ENCODE measurements at places on chromosomes 3 and 15.
A peak's percentile ranks its signal among the peaks of the same experiment; 100 is the strongest.

- H3K27ac ChIP-seq: no peak overlapping the region
- DNase-seq: no peak
- no peaks in the 10 kb centered on the region for H3K27me3 ChIP-seq
- H3K4me1 ChIP-seq: no peaks in the 10 kb centered on the region
- no peaks in the 10 kb centered on the region for H3K36me3 ChIP-seq
These were observed 552.9 kb upstream of the SUCLG2 start for GRCh38 chr3:68207327-68207726.

DNA sequence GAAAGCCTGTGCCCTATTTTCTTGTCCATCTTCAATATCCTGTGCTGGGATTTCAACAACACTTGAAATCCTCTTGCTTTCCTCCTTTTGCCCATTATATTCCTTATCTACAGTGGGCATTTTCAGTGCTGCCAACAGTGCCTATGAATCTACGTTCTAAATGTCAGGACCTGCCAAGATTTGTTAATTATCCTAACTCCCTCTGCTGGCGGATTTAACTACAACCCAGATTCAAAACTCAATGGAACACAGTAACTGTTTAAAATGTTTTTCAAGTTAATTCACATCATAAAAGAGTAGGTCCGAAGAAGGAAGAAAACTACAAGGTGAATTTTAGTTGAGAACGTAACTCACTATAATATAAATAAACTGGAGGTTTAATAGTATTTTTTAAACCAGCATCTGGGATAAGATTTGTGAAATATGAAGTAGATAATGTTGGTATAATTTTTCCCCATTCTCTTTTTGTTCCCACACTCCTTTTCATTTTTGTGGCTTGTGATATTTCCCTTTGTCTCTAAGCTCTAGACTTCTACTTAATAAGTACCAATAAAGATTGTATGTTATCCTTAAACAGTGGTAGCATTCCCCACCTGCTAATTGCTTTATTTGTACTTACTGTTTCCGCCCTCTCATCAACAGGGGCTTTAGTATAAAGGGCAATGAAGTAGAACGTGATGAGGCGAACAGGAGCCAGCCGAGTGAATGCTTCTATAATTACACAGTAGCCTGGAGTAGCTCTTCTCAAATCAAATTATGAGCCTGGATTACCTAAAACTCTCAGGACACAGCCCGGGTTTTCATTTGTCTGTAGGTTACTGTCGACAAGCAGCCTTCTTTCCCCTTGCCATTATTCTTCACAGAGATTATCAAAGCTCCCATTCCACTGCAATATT, 302.5 kb upstream of the ATP11B start:
- no peak overlapping the region for H3K4me3 ChIP-seq
- no peaks in the 10 kb centered on the region for H3K36me3 ChIP-seq
- peaks cover 9% of the 10 kb centered on the region for H3K4me1 ChIP-seq

DNA sequence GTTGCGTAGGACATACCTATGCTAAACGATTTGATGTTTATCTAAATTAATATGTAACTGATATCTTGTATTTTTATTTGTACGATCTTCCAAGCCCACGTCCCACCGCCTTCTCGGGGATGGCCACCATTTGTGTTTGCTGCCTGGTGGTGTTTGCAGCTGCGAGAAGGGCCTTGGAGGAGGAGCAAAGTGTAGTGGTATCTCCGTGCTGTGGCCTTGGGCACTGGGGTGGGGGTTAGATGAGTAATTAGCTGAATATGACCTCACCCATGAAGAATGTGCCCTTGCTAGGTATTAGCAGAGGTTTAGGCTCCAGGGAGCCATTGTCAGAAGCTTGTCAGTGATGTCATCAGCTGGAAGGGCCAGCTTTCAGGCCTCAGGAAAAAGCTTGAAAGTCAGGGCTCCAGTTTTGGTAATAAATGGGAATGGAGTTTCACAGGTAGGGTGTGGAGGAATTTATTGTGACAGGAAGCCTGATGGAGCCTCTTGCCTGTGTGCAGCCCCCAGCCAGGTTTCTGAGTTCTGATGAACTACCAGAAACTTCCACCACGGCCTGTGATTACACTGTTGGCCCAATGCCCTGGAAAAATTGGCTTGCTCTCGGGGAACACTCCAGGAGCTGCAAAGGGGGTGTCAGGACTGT, 41.0 kb downstream of the FLNB start:
- peak overlapping the region; percentile 98 for H3K27ac ChIP-seq
- DNase-seq: peak; percentile 99
- H3K4me1 ChIP-seq: peaks cover 71% of the 10 kb centered on the region
- H3K4me3 ChIP-seq: peak overlapping the region; percentile 47
- H3K36me3 ChIP-seq: peaks cover 8% of the 10 kb centered on the region
- H3K27me3 ChIP-seq: no peaks in the 10 kb centered on the region

- DNase-seq: no peak
- H3K4me1 ChIP-seq: no peaks in the 10 kb centered on the region
These were observed 59.6 kb downstream of the MAGI1 start for GRCh38 chr3:65979162-65979561.

- no peaks in the 10 kb centered on the region for H3K4me1 ChIP-seq
- no peak overlapping the region for H3K4me3 ChIP-seq
- H3K27me3 ChIP-seq: no peaks in the 10 kb centered on the region
- no peak overlapping the region for H3K27ac ChIP-seq
These were observed 74.6 kb downstream of the REC114 start for GRCh38 chr15:73517566-73517965.

GRCh38 chr15:60386615-60387014, 11.2 kb downstream of the ANXA2 start:
- H3K27me3 ChIP-seq: no peaks in the 10 kb centered on the region
- H3K27ac ChIP-seq: peak overlapping the region; percentile 4
- DNase-seq: no peak
- H3K4me3 ChIP-seq: no peak overlapping the region

DNA sequence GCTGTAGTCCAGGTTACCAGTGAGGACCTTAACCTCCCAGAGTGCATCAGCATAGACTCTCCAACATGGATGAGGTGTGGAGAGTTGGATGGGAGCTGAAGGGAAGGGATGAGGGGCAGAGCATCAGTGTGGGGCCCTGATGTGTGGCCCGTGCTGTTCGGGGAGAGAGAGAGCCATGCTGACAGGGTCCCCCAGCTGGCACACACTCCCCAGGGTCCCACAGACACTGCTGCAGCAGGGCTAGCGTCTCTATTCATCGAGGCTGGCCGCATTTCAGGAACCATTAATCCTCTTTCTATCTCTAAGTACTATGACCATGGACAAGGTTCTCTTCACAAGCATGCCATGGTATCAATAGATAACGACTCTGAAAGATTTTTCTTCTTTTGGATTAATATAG, 85.9 kb upstream of the PLXNA1 start:
- no peak overlapping the region for H3K4me3 ChIP-seq
- no peak for DNase-seq
- H3K27ac ChIP-seq: no peak overlapping the region
- H3K4me1 ChIP-seq: peaks cover 27% of the 10 kb centered on the region

DNA sequence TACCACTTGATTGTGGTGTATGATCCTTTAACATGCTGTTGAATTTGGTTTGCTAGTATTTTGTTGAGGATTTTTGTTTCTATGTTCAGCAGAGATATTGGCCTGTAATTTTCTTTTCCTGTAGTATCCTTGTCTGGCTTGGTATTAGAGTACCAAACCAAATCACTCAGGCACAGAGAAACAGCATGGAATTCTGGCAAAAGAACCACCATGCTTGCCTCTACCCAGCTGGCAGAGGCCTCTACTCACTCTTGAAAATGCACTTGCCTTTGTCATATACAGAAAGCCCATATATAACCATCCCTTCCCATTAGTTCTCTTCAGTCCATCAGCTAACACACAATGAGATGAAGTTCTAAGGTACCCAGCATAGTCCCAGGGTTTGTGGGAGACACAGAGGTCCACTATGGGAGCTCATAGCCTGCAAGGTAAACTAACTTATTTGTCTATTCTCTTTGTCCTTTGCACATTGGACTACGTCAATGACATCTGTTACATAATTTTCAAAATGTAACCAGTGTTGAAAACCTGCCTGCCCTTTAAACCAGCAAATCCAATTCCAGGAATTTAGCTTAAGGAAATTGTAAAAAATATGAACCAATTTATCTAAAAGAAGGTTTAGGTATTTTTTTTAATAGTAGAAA, 82.1 kb upstream of the POMGNT2 start:
- H3K27ac ChIP-seq: no peak overlapping the region
- H3K27me3 ChIP-seq: no peaks in the 10 kb centered on the region
- peaks cover 7% of the 10 kb centered on the region for H3K36me3 ChIP-seq
- no peak overlapping the region for H3K4me3 ChIP-seq

DNA sequence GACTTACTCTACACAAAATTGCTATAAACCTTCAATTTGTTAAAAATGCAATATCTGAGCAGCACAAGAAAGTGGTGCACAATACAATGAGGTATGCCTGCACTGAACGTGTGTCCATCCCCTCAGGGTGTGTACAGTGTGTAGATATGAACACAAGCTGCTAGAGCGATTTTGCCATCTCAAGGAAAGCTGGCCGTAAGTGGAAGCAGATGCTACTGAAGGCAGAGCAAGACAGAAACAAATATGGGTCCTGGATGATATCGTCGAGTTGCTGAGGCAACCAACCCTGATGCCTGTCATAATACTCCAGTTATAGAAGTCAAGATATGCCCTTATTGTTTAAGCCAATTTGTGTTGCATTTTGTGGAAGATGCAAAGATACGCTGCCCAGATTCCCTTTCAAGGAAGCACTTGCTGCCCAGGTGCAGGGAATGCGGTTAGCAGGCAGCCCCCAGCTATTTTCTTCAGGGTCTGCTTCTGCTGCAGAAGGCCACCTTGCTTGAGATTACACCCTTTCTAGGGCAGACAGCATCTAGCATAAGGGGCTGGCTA, 25.8 kb upstream of the EHHADH start:
- no peaks in the 10 kb centered on the region for H3K27me3 ChIP-seq
- no peaks in the 10 kb centered on the region for H3K36me3 ChIP-seq
- peaks cover 20% of the 10 kb centered on the region for H3K4me1 ChIP-seq
- H3K4me3 ChIP-seq: no peak overlapping the region

DNA sequence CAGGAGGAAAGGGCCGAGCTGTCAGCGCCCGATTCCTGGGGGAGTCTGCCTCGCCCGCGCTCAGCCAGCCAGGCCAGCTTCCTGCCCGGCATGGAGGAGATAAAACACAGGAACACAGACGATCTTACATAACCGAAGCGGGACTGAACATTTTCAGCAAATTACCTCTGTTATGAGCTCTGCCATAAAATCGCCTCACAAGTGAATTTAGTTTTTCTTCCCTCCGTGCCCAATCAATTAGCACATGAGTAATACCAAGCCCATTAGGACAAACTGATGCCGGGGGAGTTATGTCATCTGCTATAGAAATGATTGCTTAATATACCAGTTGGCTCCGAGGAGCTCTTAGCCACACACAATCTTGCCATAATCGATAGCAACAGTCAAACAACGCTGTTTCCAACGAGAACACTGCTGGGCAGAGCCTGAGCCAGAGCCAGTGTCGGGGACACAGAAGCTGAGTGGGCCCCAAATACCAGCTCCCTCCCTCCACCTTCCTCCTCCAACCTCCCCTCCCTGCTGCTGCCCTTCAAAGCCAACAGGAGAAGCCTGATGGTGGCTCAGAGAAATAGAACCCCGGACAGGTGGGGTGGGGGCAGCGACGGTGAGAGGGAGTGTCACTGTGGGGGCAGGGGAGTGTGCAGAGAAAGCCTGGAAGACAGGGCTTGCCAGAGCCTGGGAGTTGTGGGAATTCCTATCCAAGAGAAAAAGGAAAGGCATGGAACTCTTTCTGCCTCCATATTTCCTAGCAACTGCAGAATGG, 279.4 kb upstream of the TLE3 start:
- no peaks in the 10 kb centered on the region for H3K27me3 ChIP-seq
- peaks cover 17% of the 10 kb centered on the region for H3K4me1 ChIP-seq
- H3K27ac ChIP-seq: no peak overlapping the region
- H3K4me3 ChIP-seq: no peak overlapping the region
- no peaks in the 10 kb centered on the region for H3K36me3 ChIP-seq

- H3K4me3 ChIP-seq: no peak overlapping the region
- peak; percentile 62 for DNase-seq
- no peak overlapping the region for H3K27ac ChIP-seq
- H3K27me3 ChIP-seq: no peaks in the 10 kb centered on the region
These were observed 10.6 kb downstream of the WNT5A start for GRCh38 chr3:55476515-55476914.

- peaks cover 49% of the 10 kb centered on the region for H3K4me1 ChIP-seq
- no peaks in the 10 kb centered on the region for H3K27me3 ChIP-seq
- peak; percentile 99 for DNase-seq
- no peaks in the 10 kb centered on the region for H3K36me3 ChIP-seq
These were observed 11.2 kb downstream of the TGM4 start for GRCh38 chr3:44885618-44886017.
